ENCODE measurements at places on chromosomes 2 and 18.

GRCh38 chr18:8724452-8724851, 19.1 kb downstream of the MTCL1 start:
- DNase-seq = no peak

- no peak for DNase-seq
Observed at GRCh38 chr2:157501026-157501425, 57.1 kb upstream of the CYTIP start.

DNA sequence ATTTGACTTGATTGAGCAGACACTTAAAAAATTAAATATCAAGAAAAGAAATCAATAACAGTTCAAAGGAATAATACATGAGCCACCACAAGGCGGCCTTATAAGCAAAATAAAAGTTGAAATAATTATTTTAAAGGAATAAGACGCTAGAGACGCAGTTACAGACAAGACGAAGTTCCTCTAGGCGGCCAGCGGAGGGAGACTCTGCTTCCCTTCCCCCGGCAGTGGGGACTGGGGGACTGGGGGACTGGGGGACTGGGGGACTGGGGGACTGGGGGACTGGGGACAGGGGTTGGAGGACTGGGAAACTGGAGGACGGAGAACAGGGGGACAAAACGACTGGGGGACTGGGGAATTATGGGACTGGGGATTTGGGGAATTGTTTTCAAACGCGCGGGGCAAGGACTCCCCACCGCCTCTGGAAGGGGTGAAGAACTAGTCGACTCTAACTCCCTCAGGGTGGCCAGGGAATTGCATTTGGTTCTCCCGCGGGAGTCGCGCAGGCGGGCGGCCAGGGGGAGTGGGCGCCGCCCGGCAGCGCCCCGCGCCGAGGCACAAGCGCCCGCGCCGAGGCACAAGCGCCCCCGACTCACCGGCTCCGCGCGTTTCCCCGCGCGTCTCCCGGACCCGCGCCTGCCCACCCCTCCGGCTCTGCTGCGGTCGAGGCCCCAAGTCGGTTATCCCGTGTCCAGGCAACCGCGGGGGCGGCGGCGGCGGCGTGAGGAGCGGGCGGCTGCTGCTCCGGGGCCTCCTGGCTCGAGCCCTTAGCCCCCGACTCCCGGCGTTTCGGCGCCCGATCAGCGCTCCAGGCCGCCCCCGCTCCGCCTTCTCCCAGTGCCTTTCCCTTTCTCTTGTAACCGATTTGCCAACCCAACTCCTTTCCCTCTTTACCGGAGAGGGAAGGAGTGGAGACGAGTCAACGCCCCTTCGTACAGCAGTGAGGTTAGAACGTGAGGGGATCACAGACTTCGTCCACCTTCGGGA, at the start of gene CCDC178:
TSS of gene CCDC178 (minus strand) at position 662 of the 984 bp plus-strand sequence. CDS start 28,633 bp downstream, outside the sequence.
- DNase-seq = peak; percentile 19

- no peak for DNase-seq
Observed at GRCh38 chr18:58373481-58373880, 255.4 kb downstream of the ALPK2 start.

DNA sequence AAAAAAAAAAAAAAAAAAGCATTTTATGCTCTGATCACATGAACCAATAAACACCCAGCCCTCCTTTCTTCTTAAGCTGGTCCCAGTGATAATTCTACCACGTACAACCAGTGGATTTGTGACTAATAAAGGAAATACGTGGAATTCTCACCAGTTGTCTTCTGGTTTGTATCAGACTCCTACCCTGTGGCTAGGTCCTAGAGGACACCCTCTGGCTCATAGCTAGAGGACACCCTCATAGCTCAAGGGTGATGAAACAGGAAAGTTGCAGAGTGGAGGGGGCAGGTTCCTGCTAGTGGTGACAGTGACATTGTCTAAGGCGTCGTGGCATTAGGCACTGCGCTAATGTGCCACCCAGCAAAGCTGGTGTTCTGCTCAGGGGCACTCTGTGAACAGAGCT, 167.8 kb downstream of the BCL11A start:
- no peak for DNase-seq

DNA sequence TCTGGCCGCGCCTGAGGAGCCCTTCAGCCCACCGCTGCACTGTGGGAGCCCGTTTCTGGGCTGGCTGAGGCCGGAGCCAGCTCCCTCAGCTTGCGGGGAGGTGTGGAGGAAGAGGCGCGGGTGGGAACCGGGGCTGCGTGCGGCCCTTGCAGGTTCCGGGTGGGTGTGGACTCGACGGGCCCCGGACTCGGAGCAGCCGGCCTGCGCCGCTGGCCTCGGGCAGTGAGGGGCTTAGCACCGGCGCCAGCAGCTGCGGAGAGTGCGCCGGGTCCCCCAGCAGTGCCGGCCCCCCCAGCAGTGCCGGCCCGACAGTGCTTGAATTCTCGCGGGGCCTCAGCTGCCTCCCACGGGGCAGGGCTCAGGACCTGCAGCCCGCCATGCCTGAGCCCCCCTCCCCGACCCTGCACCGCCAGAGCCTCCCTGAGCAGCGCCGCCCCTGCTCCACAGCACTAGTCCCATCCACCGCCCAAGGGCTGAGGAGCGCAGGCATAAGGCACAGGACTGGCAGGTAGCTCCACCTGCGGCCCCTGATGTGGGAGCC, 534.2 kb downstream of the ZNF804A start:
- DNase-seq = no peak

- DNase-seq = no peak
Observed at GRCh38 chr2:174343623-174344455, 9.1 kb downstream of the SP9 start.

DNA sequence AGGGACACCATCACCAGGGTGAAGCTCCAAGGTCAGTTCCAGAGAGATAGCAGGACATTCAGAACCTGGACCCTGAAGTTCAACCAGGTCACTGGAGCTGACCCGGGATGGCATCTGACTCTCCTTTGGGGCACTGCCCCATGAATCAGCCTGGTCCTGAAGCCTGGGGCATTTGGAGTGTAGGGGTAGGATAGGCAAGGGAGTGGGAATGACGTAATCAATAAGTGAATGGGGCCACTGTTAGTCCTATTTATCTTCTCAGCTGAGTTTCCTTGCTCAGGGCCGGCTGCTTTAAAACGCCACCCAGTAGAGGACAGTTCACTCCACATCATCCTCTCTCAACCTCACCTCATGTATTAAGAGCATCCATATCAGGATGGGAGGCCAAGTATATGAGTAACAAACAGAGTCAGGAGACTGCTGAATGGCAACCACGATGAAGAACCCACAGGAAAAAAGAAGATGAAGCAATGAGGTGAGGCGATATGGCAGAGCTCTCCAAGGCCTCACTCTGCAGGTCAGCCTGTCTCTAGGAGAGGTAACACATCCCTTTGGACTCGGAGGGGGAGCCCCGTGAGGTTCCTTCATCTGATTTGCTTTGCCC, 1.8 kb upstream of the RFX8 start:
- DNase-seq = no peak

- no peak for DNase-seq
Observed at GRCh38 chr18:5542515-5543035, 1.2 kb downstream of the EPB41L3 start.

DNA sequence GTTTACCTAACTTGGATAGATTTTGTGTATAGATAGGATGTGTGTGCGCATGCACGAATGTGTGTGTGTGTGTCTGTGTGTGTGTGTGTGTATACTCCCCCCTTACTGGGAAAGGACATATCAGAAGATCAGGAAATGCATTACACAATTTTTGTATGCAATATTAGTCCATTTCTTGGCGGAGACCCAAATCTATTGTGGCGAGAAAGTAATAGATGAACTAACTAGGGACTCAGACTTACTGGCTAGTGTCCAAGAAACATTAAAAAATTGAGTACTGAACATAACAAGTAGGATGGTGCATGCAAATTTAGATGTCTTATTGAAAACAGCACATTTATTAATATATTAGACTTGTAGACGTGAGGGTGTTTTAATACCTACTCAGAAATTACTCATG, 1036.5 kb upstream of the FANCL start:
- no peak for DNase-seq

DNA sequence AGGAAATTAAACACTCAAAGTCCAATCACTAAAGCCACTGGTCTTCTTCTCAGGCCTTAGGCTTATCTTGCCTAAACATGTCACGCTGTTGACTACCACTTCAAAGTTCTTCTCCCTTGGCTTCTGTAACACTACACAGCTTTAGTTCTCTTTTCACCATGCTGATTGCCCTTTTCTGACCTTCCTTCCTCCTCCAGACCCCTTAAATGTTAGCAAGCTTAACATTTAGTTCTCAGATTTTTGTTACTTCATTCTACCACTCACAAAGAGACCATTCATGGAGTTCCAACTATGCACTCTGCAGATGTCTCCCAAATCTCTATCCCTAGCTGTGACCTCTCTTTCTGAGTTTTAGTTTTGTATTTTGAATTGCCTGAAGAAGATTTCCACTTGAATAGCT, 64.4 kb downstream of the TTC21B start:
- DNase-seq = no peak

DNA sequence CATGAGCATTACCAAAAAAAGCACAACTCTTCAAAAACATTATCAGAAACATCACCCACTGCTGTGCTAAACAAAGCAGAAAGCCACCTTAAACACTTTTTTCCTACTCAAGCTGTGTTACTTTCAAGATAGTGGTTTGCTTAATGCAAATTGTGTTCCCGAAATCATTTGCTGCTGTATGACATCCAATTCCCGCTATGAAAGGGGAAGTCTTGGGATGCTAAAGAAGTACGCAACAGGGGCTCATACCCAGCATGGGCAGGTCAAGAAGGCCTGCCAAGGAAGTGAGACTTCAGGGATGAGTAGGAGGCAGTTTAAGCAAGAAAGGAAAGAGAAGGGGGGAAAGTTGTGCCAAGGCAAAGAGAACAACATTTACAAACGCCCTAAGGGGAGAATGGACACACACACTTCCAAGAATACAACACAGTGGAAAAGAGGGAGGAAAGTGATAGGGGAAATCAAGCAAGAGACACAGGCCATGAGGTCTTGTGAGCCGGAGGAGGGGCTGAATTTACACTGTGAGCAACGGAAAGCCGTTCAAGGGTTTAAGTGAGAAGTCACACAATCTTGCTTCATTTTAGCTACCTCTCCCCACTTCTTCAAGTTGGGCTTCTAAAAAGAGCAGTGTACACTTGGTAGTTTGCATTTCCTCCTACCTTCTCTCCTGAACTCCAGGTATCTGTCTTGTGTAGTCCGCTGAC, 4.0 kb downstream of the PTPN2 start:
- no peak for DNase-seq

- DNase-seq = no peak
Observed at GRCh38 chr2:120675460-120676130, 60.1 kb upstream of the GLI2 start.

- no peak for DNase-seq
Observed at GRCh38 chr2:68900496-68901198, 29.4 kb upstream of the BMP10 start.

GRCh38 chr2:68125821-68126220, 31.9 kb upstream of the PNO1 start:
- DNase-seq = no peak

DNA sequence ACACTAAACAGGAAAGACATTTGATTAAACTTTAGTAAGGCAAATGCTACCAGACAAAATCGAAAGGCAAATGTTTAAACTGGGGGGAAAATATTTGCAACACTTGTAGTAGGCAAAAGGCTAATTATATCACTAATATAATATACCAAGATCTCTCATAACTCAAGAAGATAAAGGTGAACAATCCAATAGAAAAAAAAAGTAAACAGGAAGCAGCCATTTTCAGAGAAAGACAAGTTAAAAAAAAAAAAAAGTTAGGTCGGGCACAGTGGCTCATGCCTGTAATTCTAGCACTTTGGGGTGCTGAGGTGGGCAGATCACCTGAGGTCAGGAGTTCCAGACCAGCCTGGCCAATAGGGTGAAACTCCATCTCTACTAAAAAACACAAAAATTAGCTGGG, 4.4 kb upstream of the ACTG2 start:
- no peak for DNase-seq

- DNase-seq = no peak
Observed at GRCh38 chr18:73896685-73897084, 250.9 kb downstream of the FBXO15 start.

- no peak for DNase-seq
Observed at GRCh38 chr2:5144159-5144558, 548.0 kb upstream of the SOX11 start.

GRCh38 chr2:54107455-54107764, 8.0 kb upstream of the ACYP2 start:
- no peak for DNase-seq

GRCh38 chr2:1769703-1770422, 25.5 kb upstream of the PXDN start:
- no peak for DNase-seq

DNA sequence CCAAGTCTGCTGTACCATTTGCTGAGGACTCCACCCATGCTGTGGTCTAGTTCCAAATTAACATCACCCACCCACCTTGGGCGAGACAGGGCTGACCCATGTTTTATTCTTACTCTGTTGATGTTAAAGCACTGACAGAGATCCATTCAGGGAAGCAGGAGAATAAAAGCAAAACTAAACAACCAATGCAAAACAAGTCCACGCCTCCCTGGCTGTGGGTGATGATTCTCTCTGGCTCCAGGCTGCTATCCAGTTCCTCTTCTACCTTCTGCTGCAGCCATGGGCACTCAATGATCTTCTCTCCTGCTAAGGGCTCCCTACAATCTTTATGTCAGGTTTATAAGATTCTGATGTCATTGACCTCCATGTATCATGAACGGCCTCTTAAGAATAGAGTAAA, 786.6 kb upstream of the ID2 start:
- no peak for DNase-seq

DNA sequence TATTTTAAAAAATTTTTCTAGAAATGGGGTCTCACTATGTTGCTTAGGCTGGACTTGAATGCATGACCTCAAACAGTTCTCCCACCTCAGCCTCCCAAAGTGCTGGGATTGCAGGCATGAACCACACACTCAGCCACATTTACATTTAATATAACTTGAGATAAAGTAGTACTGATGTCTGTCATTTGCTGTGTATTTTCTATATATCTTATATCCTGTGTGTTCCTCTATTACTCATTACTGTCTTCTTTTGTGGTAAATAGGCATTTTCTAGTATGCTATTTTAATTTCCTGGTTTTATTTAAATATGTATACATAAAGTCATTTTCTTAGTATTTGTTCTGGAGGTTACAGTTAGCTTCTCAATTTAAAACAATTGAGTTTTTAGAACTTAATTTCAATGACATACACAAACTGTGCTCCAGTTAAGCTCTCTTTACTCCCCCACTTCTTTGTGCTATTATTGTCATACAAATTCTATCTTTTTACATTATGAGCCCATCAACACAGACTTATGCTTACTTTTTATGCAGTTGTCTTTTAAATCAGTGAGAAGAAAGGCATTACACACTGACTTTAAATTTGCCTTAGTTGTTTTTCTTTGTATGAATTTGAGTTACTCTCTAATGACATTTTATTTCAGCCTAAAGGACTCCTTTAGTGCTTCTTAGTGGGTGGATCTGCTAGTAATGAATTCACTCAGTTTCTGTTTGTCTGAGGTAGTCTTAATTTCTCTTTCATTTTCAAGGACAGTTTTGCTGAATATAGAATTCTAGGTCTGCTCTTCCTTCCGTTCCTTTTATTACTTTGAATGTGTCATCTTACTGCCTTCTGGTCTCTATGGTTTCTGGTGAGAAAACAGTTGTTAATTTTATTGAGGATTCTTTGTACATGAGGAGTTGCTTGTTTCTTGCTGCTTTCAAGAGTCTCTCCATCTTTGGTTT, 6.2 kb upstream of the INPP4A start:
- no peak for DNase-seq

GRCh38 chr2:99520813-99521212, 31.0 kb upstream of the REV1 start:
- peak; percentile 58 for DNase-seq
